ENCODE measurements at places on chromosomes 7 and 10.
A peak's percentile ranks its signal among the peaks of the same experiment; 100 is the strongest.

DNA sequence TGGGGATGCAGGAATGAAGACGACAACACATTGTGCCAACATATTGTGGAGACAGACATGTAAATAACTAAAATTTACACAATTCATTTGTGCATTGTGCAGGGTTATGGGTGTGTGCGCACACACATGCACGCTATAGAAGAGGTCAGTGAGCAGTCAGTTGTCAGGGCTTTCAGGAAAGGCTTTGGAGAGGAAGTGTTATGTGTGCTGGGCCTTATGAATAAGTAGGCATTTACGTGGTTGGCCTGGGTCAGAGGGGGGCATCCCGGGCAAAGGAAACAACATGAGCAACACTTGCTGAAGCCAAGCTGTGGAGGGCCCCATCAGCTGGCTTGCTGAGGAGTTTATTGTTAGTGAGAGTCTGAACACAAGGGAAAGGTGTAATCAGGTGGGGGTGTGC, 4.1 kb downstream of the PRXL2A start:
- no peak for DNase-seq

DNA sequence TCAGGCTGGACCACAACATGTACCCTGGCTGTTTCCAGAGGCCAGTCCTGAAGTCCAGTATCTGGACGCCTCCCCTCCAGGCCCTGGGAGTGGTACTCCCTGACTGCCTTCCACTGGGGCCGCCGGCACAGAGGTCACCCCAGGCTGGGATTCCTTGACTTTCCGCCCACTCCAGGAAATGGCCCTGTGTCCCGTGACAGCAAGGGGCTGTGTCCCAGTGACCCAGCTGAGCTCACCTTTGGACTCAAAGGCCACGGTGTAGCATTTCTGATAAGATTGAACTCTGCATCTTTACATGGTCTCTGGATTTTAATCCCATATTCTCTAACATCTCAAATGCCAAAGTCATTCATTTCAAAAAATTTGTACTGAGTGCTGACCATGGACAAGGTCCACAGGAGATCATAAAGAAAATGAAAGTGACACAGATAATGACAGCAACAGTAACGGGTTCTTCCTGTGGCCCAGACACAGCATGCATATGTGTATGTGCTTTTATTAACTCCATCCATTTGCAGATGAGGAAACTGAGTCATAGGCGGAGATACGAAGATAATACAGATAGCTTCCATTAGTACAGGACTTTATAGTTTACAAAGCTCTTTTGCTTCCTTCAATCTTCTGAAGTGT, 5.4 kb downstream of the ADAMTS14 start:
- no peak for DNase-seq

- DNase-seq, result no peak
Observed at GRCh38 chr7:36132012-36132411, 21.0 kb upstream of the EEPD1 start.

DNA sequence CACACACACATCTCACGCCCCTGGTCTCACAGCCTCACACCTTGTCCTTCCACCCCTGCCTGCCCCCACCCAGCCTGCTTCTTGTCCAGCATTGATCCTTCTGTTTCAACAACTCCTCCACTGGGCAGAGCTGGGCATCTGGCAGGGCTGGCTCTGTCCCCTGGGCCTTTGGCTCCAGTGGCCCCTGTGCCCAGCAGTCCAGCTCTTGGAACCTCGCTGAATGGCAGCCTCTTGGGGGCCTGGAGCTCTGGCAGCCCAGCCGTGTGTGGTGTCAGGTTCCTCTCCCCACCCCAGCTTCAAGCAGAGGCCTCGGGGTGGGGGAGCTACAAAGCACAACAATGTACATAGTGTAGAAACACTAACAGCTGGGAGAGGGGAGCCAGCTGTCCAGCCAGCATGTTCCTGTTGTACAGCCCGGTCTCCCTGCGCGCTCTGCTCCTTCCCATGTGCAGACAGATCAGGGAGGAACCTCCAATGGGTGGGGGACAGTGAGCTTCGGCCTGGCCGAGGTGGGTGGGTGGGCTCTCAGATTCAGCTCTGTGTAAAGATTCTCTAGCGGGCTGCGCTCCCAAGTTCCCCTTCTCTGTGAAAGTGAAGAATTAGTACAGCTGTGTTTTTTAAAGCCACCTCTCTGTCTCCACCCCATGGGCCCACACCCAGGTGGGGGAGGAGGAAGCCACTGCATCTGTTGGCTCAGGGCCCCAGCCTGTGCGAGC, 19.4 kb downstream of the ZMIZ2 start:
- no peak for DNase-seq

- DNase-seq, result no peak
Observed at GRCh38 chr10:93719901-93720300, 17.5 kb upstream of the FRA10AC1 start.

- peak; percentile 52 for DNase-seq
Observed at GRCh38 chr7:149147752-149148653, 750 bp downstream of the ZNF398 start.

DNA sequence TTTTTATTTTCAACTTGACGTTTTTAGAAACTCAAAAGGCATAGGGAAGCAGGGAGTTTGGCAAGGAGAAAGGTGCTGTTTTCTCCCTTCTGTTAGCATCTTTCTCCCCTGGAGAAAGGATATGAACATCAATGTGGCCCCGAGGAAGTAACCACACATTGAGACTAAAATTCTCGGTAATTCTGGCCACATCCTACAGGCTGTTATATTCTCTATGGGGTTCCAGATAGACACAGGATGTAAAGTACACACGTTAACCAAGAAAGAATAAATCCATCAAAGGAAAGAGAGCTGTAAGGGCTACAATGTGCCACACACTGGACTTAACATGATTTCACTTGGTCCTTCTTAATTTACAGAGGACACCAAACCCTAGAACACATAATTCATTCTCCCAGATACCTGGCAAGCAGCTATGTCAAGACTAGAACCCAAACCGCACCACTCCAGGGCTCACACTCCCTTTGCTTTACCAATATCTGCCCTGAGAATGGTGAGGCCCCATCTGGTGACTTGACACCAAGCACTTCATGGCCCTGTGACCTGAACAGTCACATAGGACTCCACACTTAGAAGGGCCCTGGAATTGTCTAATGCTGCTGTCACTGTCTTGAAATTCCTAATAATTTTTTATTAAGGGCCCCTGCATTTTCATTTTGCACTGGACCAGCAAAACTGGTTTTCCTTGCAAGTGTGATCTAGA, 73.9 kb downstream of the PRLHR start:
- DNase-seq, result no peak

GRCh38 chr7:27170426-27171324, 3.4 kb downstream of the HOXA10 start:
- no peak for DNase-seq

GRCh38 chr7:47089068-47089417, 492.9 kb downstream of the TNS3 start:
- DNase-seq, result no peak

DNA sequence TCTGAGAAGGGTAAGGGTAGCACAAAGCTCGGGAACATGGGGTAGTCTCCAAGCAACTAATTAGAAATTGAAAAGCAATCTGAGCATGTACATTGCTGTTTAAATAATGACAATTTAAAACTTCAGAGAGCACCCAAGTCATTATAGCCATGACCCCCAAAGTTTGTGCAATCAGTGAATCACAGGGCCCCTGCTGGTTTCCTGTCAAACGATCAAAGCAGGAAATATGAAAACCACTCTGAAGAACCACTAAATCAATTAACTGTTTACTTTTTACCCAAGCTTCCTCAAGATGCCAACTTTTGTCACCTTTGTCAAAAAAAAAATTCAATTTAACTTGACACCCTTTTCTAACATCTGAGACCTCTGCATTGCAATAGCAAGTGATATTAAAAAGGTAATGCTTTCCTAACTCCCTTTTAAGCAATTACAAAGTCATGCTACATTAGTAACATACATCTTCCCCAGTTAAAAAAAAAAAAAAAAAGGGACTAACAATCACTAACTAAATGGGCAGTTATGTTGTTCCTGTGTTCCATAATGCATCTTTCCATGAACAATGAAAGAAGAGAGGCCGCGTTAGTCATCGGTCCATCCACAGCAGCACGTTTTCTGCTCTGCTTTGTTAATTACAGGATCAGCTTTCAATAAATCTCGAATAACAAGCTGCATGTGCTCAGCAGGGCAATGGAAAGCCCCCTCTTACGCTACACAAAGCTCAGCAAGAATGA, 80.6 kb downstream of the ETV1 start:
- DNase-seq, result no peak

DNA sequence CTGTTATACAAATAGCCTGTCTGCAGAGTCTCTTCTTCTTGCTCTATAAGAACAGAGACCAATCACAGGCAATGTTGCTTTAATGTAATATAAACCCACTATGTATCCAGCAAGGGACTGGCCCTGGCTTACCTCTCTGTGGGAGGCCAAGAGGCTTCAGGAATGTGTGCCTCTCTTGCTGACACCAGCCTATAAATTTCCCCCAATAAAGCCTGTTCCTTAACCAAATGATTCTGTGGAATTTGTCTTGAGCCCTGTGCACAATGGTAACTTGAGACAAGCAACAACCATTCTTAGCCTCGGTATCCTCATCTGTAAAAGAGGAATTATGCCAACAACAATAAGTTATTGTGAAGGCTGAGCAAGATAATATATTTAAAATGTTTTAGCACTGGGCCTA, 563.7 kb downstream of the GRM8 start:
- DNase-seq, result no peak

- no peak for DNase-seq
Observed at GRCh38 chr7:84701524-84702306, 485.1 kb downstream of the SEMA3D start.

GRCh38 chr10:19245889-19246752, 197.5 kb downstream of the MALRD1 start:
- DNase-seq, result no peak

- DNase-seq, result no peak
Observed at GRCh38 chr7:157864911-157865310, 528.1 kb downstream of the DNAJB6 start.

DNA sequence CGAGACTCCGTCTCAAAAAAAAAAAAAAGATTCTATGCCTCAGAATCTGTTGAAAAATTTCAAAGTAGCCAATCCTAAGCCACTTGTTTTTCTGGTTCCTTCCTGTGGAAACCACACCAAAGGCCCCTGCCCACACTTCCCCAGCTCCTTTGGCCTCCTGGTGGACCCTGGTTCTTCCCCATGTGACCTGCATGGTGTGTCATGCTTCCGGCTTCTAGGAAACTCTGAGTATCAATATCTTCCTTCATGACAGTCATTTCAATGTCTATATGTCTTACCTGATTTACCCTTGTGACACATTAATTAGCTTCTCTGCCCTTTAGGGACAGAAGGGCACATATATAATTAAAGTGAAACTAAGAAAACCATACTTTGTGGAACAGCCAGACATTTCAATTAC, 80.4 kb upstream of the GRB10 start:
- DNase-seq, result no peak

GRCh38 chr7:68807666-68808065, 790.6 kb upstream of the AUTS2 start:
- no peak for DNase-seq

- DNase-seq, result no peak
Observed at GRCh38 chr7:121259826-121260225, 69.0 kb upstream of the WNT16 start.

- DNase-seq, result no peak
Observed at GRCh38 chr7:10022957-10023356, 950.7 kb upstream of the PHF14 start.

- DNase-seq, result no peak
Observed at GRCh38 chr7:112283382-112283910, 77.0 kb downstream of the ZNF277 start.

DNA sequence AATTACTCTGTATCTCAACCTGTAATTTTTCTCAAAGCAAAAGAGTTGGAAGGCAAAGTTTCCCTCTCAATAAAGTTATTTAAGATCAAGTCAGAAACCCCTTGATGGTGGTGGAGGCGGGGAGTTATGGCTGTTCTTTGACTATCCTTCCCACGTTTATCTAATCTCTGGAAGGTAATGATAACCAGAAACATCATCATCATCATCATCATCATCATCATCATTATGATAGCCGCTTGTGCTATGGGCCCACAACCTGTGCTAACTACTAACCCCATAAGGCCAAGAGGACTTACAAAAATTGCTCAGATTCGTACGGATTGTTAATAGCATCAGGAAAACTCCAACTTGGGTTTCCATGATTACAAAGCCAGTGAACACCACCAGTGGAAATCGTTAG, 502.3 kb downstream of the SH2D4B start:
- no peak for DNase-seq

GRCh38 chr10:6741541-6741941, 161.5 kb upstream of the PRKCQ start:
- DNase-seq, result no peak

DNA sequence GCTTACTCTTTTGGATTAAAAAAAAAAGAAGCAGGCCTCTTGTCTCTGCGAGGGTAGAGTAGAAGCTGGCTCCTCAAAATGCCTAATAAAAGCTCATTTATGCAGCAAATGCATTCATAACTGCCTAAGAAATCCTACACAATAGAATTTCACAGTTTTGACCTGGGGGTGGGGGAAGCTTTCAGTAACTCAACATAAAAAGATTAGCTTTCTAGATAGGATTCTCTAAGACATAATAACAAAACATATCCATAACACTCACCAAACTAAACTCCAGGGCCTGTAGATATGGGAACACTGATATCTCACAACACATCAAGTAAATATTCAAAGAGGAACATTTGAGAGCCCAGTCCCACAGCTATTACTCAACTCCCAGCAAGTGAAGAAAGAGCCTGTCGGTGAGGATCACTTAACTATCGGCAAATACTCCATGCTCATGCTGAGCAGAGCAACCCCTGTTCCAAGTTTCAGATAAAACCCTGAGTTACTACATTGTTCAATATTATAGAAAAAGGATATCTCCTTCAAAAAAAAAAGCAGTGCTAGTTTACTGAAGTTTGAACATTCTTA, 88.1 kb downstream of the COBL start:
- no peak for DNase-seq

DNA sequence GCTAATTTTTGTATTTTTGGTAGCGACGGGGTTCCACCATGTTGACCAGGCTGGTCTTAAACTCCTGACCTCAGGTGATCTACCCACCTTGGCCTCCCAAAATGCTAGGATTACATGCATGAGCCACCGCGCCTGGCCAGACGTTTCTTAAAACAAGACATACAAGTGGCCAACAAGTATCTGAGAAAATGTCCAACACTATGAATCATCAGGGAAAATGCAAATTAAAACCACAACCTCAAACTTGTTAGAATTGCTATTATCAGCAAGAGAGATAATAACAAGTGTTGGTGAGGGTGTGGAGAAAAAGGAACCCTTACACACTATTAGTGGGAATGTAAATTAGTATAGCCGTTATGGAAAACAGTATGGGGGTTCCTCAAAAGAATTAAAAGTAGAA, 148.6 kb downstream of the SUGCT start:
- no peak for DNase-seq

GRCh38 chr7:111697771-111698170, 135.5 kb upstream of the IMMP2L start:
- no peak for DNase-seq
